ENCODE measurements at places on chromosomes 4 and X.

DNA sequence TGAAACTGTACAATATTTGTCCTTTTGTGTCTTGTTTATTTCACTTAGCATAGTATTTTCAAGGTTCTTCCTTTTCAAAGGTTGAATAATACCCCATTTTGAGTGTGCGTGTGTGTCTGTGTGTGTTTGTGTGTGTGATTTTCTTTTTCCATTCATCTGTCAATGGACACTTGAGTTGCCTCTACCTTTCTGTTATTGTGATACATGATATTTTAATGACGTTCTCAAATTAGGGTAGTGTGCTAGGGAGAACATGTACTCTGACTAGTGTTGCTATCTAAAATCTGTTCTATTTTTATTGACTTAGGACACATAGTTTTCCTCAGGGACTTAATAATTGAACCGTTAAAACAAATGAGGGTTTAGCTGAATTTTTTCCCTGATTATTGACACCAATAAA, 9.9 kb downstream of the MMRN1 start:
- no peak for DNase-seq

- DNase-seq, result no peak
Measured at GRCh38 chr4:137129441-137129840, 402.9 kb downstream of the PCDH18 start.

GRCh38 chr4:20773144-20773997, 73.1 kb downstream of the PACRGL start:
- peak; percentile 81 for DNase-seq

DNA sequence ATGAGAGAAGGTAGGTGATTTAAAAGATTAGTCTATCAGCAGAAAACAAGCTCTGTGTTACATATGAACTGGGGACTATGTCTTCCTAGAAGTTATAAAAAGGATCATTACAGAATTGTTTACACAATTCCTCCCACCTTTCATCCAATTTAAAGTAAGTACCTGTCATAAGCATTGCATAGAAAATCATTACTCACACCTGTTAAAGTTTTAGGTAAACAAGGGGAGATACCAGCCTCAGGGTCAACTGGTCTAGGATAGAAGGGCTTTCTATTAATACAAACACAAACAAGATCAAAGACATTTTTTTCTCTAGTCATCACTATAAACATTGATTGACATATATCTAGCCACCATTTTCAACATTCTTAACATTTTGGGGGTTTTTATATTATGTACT, 333.9 kb downstream of the ARHGAP24 start:
- DNase-seq, result no peak

GRCh38 chr4:152344001-152344400, 191.9 kb downstream of the FBXW7 start:
- DNase-seq, result no peak

DNA sequence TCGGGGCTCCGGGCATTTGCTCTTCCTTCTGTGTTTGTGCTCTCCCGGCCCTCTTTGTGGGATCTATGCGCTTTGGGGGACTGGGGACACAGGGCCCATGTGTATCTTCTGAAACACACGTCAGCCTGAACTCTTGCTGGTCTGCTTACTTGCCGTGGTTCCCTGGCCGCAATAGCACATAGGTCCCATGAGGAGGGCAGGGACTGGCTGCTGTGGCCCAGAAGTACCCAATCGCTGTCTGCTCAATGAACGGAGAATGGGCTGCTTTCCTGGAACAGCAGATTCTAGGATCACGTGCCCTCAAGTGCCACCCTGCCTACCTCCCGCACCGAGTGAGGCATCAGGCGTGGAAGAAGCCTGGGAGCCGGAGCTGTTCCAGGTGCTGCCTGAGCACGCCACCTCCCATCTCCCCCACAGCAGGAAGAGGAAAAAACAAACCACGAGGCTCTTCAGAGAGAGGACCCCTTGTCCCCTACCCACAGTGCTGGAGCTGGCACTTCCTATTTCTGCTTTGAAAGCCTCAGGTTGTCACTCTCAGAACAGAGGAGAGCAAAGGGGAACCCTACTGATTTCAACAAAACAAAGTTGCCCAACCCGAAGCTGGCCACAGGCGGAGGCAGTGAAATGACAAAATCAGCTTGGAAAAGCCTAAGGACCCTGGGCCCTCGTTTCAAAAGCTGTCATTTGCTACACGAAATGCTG, 3.8 kb downstream of the G6PD start:
- DNase-seq, result peak; percentile 64

DNA sequence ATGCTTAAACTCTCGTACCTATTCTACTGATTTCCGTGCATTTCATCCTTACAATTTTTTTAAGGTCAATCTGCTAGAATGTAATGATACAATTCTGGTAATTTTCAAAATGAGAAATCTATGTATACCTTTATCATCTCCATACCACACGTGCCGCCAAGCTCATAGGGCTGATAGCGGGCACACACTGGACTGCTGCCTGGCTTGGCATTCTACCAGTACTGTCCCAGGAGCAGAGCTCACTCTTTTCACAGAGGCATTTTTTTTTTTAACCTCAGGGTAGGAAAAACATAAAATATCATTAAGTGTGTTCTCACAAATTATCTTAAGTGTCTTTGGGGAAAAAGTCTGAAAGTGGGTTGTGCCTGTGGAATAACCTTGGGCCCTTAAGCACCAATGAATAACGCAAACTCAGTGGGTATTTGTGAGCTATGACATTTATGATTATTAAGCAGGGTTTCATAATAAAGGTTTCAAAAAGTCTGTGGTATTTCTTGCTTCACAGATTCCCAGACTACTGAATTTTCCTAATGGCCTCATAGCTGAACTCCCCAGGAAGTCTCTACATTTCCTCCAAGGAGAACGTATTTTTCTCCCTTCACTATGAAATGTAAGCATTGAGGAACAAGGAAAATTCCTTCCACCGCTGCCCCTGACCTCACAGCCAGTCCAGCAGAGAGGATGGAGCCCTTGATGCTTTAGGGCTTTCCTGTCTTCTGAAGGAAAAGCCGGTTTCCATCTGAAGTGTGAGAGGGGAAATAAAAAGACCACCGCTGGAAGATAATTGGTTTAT, 125.2 kb downstream of the ELOVL6 start:
- DNase-seq, result peak; percentile 45

GRCh38 chrX:30830326-30830943, 58.6 kb downstream of the TAB3 start:
- DNase-seq, result no peak

GRCh38 chr4:39636531-39637184, 2.0 kb downstream of the SMIM14 start:
- DNase-seq, result no peak

DNA sequence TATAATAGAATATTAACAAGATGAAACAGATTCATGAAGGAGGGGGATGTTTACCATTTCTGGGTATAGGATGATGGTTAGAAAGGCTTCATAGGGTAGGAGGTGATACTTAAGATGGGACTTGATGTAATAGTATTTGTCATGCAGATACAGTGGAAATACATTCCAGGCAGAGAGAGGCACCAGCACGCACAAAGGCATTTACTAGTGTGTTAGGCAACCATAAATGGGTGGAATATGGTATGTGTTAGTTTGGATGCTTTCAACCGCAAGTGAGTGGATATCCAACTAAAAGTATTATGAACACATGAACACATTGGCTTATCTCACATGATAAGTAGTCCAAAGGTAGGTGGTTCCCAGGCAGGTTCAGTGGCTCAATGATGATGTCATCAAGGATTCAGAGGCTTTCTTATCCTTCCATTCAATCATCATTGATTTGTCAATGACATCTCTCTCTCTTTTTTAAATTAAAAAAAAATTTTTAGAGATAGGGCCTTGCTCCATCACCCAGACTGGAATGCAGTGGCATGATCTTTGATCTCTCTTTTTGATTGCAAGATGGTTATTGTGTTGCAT, 12.7 kb upstream of the STARD8 start:
- DNase-seq, result no peak

- DNase-seq, result peak; percentile 82
Measured at GRCh38 chrX:23127586-23127985, 127.8 kb downstream of the DDX53 start.

DNA sequence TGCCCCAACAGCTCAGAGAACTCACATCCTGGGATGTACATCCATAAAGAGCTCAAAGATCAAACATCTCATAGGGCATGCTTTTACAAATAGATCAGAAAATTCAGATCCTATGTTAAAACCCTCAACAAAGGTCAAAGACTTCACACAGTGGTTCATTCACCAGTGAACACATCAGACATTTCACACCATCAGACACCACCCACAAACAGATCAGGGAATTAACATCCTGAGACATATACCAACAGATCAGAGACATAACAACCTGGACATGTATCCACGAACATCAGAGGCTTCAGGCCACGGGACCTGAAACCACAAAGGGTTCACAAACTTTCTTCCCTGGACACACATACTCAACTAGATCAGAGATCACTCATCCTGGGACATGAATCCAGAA, 23.4 kb downstream of the SUV39H1 start:
- no peak for DNase-seq

DNA sequence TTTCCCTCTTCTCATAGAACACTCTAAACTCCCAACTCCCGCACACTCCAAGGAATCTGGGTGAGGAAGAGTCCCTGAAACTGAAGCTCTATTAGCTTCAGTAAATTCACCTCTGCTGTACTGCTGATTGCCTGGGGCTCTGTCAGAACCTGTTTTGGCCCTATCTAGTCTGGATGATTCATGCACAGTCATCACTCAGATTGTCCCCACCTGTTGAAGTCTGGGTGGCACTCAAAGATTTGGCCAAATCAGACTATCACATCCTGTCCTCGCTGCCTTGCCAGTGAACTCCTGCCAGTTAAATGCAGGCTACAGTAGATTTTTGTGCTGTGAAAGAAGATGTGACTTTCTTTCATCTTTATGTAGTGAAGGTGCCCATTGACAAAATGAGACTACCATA, 63.5 kb upstream of the EMCN start:
- peak; percentile 97 for DNase-seq

DNA sequence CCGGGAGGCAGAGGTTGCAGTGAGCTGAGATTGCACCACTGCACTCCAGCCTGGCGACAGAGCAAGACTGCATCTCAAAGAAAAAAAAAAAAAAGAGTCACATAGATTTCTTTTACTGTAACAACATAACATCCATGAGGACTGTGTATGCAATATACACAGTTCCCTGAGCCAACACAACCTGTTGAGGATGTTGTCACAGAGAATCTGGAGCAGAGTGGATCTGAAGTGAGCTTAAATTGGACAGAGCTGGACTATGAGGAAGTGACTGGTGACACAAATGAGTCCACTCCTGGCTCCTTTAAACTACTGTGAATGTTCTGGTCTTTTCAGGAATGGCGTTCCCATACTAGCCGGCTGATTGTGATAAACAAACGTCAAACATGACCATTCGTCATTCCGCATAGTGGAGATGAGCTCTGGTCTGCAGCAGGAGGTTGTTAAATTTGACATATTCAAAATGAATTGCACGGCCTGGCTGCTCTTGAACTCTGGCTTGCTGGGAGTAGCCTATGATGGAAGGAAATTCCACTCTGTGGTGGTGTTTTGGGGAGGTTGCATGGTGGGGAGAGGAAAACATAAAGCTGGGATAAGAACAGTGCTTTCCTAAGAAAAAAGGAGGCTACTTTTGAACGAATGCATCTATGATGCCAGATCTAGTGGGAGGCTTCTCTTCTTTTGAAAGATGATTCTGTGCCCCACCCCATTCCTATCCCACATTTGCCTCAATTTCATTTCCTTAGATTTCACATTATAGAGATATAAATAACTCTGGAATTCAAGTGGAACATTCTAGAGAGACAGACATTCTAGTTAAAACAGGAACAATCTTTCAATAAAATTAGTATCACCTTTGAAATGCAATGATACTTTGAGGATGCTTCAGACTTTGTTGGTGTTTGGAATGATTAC, 149.5 kb downstream of the SHROOM3 start:
- no peak for DNase-seq

DNA sequence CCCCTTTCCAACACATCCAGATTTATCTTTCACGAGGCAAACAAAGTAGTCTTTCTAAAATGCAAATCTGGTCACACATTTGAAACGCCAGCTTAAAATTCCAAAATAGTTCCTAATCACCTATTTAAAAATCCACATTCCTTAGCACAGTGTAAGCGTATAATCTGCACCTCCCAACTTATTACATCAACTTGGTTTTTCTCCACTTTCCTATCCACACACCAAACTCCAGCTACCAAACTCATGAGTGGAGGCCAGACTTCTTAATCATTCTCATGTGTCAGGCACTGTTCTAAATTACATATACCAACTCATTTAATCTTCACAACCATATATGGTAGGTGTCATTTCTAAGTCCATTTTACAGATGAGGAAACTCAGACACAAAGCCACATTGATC, 33.8 kb downstream of the ENOX2 start:
- DNase-seq, result no peak

DNA sequence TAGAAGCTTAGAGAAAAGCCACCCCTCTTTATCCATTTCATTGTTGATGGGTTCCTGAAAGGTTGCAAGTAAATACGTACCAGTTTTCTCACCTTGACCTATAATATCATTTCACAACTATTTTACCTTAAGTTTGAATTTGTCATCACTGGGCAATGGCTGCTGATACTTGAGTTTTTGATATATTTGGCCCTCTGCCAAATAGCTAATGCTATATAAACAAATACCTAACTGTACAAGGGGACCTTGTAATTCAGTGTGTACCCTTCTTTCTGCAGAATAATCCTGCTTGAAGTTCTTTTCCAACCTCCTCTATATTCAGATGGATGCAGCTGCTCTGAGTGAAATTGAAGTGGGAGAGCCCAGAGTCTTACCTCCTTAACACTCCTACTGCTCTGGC, 19.0 kb upstream of the GLUD2 start:
- DNase-seq, result no peak

- DNase-seq, result no peak
Measured at GRCh38 chrX:46819136-46819535, 17.7 kb upstream of the RP2 start.

- DNase-seq, result no peak
Measured at GRCh38 chrX:110214684-110215083, 103.2 kb downstream of the AMMECR1 start.

GRCh38 chrX:153381684-153382532, 19.2 kb downstream of the PNMA6E start:
- peak; percentile 43 for DNase-seq

- DNase-seq, result peak; percentile 63
Measured at GRCh38 chrX:110847334-110847733, 51.7 kb upstream of the CHRDL1 start.

DNA sequence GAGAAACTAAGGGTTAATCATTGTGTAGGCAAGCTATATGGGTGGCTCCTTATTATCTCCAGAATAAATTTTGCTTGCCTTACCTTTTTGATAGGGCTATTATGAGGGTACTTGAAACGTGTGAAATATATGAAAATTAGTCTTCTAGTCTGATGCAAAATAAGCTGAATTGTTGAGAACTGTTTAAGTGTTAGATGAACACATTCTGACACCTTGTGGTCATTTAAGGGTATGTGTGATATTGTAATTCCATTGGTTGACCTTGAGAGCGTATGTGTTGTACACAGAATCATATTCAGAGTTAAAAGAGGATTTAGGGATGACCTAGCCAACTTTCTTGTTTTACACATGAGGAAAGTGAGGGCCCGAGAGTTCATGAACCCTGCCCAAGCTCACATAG, 44.6 kb upstream of the LINC00632 start:
- DNase-seq, result peak; percentile 15

GRCh38 chr4:184810720-184811119, 15.0 kb downstream of the ACSL1 start:
- no peak for DNase-seq

- DNase-seq, result no peak
Measured at GRCh38 chr4:15654593-15655222, 449 bp downstream of the FBXL5 start.

Measured in G401 (cell line).